ENCODE measurements at places on chromosomes 13 and 19.

DNA sequence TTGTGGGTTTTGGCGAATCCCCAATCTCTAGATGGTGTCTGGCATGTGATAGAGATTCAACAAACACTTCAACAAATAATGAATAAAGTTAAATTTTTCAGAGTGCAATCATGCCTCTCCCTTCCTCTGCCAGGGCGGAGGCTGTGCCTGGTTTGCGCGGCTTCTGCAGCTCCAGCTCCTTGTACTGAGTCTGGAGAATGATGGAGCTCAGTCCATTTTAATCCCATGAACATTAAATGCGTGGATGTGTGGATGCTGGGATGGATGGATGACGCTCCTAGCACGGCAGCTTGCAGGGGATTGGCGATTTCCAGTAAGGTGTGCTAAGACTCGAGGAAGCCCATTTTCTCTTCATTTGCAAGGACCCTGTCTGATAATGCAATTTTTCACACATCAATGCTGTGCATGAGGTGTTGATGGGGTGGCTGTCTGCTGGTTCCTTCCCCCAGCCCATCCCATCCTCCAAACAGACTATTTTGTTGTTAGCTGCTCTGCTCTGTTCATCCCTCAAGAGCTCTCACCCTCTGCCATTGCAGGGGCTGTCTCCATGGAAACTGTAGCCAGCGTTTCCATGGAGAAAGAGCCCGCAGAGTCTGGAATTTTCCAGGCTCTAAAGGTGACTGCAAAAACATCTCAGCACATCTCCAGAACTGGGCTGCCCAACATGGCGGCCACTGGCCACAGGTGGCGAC is 92.6 kb upstream of the PEG3 start:
- DNase-seq: no peak

DNA sequence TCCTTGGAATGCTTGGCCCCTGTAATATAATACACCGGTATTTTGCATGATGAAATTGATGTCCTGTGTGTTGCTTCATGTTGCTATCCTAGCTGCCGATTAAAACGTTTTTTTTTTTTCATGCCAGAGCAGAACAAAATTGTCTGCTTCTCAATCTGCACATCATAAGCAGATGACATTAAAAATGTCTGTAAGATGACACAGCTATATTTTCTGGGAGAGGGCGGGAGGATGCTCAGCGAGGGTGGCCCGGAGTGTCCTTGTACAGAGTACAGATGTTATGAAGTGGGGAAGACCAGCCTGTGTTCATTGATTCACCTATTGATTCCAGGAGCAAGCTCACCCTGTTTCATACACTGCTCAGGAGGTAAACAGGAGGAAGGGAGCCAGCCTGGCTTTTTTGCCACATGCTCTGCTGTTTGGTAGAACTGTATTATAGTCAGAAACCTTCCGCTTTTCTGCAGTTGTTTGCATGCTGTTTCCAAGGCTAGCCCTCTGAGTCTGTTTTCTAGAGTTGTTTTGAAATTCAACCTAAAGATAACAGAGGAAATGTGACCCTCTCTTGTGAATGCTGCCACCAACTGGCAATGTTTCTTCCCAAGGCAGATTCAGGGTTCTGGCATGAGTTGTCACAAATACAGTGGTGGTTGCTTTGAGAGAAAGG is 4.7 kb upstream of the IRS2 start:
- peak; percentile 40 for DNase-seq

GRCh38 chr19:12052091-12052496 is 667 bp downstream of the ZNF878 start:
- DNase-seq: no peak

GRCh38 chr19:1283207-1283916 is 2.3 kb upstream of the EFNA2 start:
- DNase-seq: no peak
